ENCODE measurements at places on chromosomes 2 and 18. TPM values are rescaled to one million over a fixed set of nuclear protein-coding genes. Genes with fewer than 3 reads are reported as not detected.

DSEL gene
- total RNA-seq = 1.6 TPM

MARCHF7 gene
- total RNA-seq = 75.1 TPM

MC2R gene
- total RNA-seq = not detected

VAMP8 gene
- total RNA-seq = 15.5 TPM

C2orf72 gene
- 0.05 TPM for total RNA-seq

ECEL1 gene
- total RNA-seq = not detected

INHA gene
- total RNA-seq = 2.4 TPM

ST6GAL2 gene
- total RNA-seq = 0.41 TPM

EMILIN1 gene
- total RNA-seq = 18.4 TPM

CPO gene
- 0.25 TPM for total RNA-seq

BMPR2 gene
- 51.7 TPM for total RNA-seq

RNF181 gene
- total RNA-seq = 89.2 TPM

QPCT gene
- total RNA-seq = 2.0 TPM

CACNB4 gene
- total RNA-seq = 0.25 TPM

CAPN10 gene
- total RNA-seq = 31.2 TPM

MAB21L4 gene
- total RNA-seq = not detected
